ENCODE measurements at places on chromosomes 5 and 9.

GRCh38 chr9:15357050-15357653 is 50.1 kb upstream of the TTC39B start:
- no peak for DNase-seq

DNA sequence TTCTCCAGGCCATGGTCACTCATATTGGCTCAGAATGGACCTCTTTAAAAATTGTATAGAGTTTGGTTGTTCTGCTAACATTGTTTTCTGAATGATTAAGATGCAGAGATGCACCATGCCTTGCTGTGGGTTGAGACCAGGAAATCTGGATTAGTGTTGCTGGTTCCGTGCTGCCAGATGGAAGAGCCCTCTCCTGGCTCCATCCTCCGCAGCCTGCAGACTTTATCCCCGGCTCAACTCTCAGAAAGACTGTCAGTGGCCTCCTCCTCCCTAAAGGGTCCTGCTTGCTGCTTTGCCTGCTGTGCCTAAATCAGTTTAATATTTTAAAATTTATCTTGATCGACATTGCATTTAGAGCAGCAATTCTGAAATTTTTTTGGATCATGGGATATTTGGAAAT is 196.7 kb downstream of the TENT4A start:
- DNase-seq, result no peak

GRCh38 chr5:155631116-155631515 is 617.6 kb downstream of the KIF4B start:
- DNase-seq, result no peak

- no peak for DNase-seq
Observed at GRCh38 chr9:117290306-117290840, 124.5 kb downstream of the ASTN2 start.

GRCh38 chr9:124699575-124699974 is 71.5 kb downstream of the NR6A1 start:
- DNase-seq, result no peak

DNA sequence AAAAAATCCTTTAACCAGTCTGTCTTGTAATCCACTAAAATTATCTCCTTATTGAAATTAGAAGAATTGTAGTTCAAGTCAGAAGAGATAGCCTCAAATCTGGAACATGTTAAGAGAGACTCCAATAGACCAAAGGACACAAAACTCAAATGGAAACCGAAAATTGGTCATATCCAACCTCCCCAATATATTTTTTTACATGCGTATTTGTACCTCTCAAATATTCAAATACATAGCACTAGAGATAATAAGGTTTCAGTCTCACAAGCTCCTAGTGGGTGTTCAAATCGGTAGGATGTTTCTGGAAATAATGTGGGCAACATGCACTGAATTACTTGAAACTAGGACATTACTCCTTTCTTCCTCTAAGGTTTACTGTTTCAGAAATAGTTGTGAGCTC is 33.5 kb downstream of the EPB41L4A start:
- no peak for DNase-seq

DNA sequence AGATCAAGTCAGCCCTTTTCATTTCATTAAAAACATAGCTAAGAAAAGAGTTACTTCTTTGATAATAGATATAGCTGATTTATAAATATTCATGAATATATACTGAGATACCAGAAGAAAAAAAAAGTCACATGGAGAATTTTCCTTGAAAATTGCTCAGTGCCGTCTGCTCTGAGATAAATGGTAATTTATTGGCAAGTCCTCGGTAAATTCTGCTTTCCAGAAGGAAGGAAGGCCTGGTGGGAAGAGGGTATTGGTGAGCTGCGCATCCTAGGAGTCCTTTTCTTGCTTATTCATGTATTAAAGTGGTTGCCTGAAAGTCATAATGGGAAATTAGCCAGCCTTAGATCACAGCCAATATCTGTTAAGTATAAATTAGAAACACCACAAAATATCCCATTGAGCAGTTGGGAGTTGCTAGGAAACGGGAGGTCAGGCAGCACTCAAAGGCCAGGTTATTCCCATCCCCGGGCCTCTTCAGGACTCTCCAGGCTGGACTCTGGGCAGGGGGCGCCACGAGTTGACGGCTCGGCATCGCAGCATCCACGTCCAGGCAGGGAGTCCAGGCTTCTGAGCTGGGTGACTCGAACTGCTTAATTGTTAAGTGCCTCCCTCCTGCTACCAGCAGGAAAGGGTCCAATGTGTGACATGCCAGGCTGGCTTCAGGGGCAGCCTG is 116.7 kb upstream of the RETREG1 start:
- DNase-seq, result no peak

DNA sequence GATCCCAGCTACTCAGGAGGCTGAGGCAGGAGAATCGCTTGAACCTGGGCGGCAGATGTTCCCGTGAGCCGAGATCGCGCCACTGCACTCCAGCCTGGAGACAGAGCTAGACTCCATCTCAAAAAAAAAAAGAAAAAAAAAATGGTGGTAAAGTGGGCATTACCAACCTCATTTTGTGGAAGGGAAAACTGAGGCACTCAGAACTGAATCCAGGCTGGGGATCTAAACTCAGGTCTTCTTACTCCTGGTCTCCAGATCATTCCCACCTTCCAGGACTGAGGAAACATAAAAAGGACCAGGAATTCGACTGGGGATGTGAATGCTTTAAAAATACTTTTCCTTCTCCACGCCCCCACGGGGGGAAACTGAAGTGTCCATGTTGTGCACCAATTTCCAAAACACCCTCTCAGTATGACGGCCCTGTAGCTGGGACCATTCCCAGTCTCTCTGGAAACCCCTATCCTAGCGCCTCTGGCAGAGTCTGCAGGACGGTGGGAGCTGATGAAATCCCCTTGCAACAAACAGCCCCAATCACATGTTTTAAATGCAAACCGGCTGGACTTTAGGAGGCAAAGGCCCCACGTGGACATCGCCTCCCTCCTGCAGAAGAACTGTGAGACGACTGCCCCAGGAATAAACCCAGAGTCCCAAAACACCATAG is 8.9 kb upstream of the AKNA start:
- no peak for DNase-seq

- peak; percentile 55 for DNase-seq
Observed at GRCh38 chr9:91207729-91208418, 153.8 kb downstream of the AUH start.

- no peak for DNase-seq
Observed at GRCh38 chr5:114634967-114635901, 273.4 kb downstream of the KCNN2 start.

- DNase-seq, result no peak
Observed at GRCh38 chr9:134724202-134724911, 82.8 kb downstream of the COL5A1 start.

DNA sequence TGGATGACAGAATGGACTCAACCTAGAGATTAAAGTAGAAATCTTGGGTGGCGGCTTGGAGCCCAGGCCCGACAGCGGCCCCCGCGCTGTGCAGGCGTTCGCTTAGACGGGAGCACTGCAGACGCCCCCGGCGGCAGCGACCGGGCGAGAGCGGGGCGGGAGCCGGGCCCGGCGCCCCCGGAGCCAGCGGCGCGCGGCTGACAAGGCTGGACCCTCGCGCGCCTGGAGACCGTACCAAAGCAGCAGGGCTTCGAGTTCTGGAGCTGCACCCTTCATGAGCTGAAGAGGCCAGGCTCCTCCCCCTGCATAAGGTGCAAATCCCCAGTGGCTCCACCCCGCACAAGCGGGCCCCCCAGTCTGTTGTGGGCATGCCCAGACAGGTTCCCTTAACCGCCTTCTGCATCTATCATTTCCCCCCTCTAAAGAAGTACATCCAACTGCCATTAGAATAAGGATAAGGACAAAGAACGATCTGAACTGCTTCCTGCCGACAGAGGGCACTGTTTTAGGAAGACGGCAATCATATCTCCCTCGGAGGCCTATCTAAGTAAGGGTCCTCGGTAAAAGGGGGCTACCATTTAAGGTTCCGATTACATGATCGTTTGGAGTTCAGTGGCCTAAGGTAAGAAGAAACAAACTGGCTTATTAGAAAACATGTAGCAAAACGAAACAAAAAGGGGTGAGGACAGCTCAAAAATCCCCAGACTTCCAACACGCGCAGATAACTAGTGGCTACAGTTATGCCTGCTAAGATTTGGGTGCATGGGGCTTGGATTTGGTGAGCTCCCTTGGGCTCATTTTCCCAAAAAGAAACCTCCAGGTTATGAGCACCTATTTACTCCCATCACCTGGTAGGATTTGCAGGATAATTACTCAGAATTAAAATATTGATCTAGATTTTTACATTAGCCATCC is 66.3 kb downstream of the RGMB start:
- DNase-seq, result no peak

- DNase-seq, result no peak
Observed at GRCh38 chr5:164351245-164351834, 845.9 kb downstream of the MAT2B start.

- no peak for DNase-seq
Observed at GRCh38 chr5:96919754-96920197, 16.1 kb upstream of the LNPEP start.

DNA sequence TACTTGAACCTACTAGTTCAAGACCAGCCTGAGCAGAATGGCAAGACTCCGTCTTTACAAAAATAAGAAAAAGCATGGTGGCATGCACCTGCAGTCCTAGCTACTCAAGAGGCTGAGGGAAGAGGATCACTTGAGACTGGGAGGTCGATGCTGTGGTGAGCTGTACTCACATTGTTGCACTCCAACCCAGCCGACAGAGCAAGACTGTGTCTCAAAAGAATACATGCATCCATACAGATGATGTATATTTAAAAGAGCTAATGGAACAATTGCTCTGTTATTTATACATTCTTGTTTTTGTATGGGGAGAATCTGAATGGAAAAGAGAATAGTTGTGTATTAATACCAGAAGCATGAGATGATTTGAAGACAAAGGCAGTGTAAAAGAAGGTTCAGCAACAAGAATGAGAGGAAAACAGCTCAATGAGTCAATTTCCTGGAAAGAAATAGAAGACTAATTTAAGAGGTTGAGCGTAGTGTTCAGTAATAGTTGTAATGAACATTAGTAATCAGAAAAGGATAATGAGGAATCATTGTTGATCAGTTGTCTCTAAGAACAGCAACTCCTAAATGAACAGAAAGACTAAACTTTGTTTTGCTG is 1.9 kb upstream of the LRRC70 start:
- no peak for DNase-seq

DNA sequence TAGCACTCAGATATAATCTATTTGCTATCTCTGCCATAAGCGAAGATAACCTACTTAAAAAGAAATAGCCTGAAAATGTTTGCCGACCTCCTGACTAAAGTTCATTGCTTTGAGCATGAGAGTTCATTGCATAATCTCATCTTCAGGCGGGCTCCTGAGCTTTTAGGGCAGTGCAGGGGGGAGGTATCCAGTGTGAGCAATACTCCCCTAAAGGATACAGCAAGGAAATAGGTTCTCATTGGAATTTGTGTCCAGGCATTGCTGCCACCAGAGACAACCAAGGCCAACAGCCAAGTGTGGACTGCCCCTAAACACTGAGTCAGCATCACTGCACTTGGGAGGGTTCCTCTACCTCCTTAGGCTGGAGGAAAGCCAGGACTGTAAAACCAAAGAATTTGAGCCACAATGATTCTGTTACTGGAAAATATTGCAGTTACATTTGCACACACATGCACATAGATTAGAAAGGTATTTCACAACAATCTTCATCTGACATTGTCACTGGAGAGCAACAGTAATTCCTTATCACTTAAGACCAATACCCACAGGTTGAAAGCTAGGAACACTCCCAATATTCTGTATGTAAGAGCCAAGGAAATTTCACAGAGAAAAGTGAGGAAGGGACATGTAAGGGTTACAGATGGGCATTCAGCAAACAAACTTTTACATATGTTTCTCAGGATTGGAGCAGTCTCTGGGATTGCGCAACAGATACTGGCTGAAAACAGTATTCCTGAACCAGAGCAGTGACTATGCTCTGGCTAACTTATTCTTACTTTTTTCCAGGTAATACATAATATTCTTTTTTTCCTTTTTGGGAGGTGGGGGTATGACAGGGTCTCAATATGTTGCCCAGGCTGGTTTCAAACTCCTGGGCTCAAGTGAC is 98.6 kb upstream of the TLE1 start:
- DNase-seq, result no peak

DNA sequence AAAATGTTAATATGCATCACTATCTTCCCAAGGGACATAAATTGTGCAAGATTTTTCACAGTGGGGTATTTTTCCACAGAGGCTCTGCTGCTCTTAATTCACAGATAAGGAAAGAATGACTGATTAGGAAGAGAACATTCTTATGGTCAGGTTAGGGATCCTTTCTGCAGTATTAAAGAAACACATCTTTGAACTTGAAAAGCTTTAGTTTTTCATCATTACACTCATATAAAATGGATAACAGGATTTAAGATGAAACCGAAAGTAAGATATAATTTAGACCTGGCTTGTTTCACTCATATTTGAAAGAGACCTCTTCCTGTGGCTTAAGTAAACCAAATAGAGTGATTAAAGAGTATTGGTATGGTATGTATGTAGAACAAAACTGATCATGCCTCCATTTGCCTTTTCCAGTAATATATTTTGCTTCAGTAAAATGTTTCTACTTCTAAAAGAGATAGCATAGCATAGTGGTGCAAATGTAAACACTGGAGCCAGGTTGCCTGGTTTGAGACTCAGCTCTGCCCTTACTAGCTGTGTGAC is 160.0 kb downstream of the PRR16 start:
- no peak for DNase-seq

DNA sequence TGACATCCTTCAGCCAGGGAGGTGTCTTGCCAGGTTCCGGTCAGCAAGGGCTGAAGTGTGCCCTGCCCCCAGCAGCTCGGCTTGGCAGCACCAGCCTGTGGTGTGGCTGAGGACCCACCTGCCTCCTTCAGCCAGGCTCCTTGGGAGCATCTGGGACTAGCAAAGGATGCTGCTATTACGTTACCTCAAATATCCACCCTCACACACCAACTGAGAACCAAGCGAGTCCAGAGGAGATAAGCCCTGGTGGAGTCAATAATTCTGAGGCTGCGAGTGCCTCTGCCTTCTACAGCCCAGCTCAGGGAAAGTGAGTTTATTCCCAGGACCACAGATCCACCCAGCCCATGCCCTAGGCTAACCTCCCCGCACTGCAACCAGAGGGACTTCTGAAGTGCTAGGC is 57.1 kb upstream of the FSTL4 start:
- no peak for DNase-seq

DNA sequence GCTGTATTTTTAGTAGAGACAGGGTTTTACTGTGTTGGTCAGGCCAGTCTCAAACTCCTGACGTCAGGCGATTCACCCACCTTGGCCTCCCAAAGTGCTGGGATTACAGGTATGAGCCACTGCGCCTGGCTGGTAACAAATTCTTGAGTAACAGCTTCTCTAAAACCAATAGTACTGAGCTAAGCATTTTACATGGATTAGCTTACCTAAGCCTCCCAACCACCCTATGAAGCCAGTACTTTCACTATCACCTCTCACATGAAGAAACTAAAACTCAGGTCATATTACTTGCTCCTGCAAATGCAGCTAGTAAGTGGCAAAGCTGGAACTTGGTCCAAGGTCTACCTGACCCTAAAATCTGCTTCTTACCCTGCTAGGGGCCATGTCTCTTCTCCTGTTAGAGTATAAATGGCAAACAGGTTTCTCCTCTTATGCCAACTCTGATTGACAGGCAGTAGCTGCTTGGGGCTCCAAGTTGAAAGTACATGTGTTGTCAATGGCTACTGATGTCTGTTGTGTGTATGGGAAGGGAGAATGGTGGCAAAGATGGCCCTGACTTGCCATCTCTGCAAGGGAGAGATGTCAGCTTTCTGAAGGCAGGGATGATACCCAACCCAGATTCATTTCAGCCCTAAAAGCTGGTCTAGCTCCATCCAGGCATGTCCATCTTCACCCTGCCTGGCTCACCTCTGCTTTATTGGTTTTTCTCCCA is 4.0 kb downstream of the PHF19 start:
- DNase-seq, result no peak

- no peak for DNase-seq
Observed at GRCh38 chr5:52749666-52750065, 38.0 kb upstream of the ITGA1 start.

All from SIG-M5 (cell line).